Activated CD8-positive, alpha-beta memory T cell treated with anti-CD3 and anti-CD28 coated beads for 1 hour (primary cell): ENCODE measurements at places on chromosomes 4 and X.

GRCh38 chr4:129140521-129140920 is 44.6 kb downstream of the C4orf33 start:
- DNase-seq, result no peak

- DNase-seq, result no peak
These were observed 937 bp upstream of the PPP1R3F start for GRCh38 chrX:49268702-49269009.

DNA sequence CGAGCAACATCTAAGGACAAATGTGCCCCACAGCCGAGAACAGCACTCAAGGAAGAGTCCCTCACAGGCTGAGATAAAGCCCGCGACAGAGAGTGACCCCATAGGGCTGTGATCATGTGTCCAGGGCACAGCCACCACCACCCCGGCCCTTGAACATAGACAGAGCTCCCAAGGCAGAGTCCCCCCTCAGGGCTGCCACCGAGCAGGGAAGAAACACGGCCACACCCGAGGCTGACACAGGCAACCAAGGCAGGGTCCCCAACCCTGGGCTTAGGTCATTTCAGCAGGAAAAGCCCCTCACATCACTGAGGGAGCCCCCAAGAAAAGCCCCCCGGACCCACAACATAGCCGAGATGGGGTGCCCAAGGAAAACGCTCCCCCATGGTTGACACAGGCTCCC is 463 bp downstream of the CT45A10 start:
- DNase-seq, result no peak

DNA sequence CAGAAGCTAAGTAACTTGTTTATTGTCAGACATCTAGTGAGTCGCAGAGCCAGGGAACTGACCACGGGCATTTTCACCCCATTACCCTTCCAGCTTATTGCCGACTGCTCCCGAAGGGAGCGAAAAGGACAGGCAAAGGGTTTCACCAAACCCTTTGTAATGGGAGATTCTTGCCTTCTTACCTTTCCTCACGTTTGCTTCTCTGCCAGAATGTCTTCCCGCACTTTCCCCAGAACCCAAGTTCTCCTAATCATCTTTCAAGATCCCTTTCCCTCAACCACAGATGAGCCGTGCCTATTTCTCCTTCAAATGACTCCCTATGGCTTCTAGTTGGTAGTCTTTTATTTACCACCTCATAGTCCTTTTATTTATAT is 520 bp upstream of the SRP72 start:
- DNase-seq, result no peak

- no peak for DNase-seq
These were observed 21.5 kb downstream of the WDFY3 start for GRCh38 chr4:84944947-84945346.

DNA sequence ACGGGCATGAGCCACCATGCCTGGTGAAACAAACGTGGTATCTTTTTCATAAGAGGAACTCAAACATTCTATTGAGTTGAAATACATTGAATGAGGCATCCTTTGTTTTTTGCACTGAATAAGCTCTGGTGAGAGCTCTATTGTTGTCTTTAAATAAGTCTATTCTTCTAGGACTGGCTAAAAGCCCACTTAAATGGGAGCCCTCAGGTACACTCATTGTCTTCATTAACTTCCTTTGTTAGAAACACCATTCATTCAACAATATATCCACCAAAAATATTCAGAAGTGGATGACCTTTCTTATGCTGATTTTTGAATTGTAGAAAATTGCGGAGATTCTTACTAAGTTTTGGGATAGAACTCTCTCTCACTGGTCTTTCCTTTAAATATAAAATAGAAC is 568.0 kb downstream of the IL1RAPL1 start:
- no peak for DNase-seq

- DNase-seq, result no peak
These were observed 12.2 kb downstream of the IL13RA1 start for GRCh38 chrX:118739577-118739976.

DNA sequence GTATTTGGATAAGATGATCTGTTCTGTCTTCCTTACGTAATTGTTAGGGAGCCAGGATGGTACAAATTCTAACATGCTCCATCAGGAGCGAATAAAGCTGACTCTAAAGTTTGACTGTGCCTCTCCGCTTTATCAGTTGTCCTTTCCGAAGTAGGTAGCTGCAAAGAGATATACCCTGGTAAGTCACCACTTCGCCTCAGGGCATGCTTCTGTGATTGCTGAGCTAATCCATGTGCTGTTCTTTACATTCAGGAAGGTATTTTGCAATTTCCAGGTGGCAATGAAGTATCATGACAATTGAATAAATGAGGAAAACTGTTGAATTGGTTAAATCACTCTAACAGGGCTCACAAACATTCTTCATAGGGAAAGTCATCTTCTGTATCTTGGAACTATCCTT is 38.9 kb downstream of the KIT start:
- DNase-seq, result no peak

GRCh38 chrX:119565107-119565663 is at the start of gene STEEP1:
STEEP1 (minus strand) TSS chrX:119565409; CDS start chrX:119565355, 54 bp downstream.
- peak; percentile 75 for DNase-seq

GRCh38 chrX:49644991-49645637 is 46.3 kb downstream of the GAGE1 start:
- DNase-seq, result no peak

- no peak for DNase-seq
These were observed 128.0 kb upstream of the PRKG2 start for GRCh38 chr4:81343046-81343445.

DNA sequence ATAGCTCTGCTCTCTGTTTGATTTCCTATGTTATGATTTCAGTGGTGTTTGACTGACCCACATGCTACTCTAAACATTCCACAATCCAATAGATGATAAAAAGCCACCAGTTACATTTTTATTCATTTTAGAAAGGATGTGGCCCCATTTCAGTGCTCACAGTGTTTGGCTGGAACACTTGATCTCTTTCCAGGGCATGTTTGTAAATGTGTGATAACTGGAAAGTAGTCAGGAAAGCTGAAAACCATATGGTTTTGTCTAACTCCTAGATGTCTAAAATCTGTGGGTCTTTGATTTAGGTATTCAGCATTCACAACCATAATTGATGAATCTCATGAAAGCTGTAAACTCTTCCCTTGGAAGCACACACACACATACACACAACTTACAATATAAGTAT is 904.9 kb upstream of the AGA start:
- no peak for DNase-seq

GRCh38 chrX:57918750-57919436 is 8.6 kb upstream of the ZXDA start:
- no peak for DNase-seq
